ENCODE measurements at places on chromosomes 2 and 18.

DNA sequence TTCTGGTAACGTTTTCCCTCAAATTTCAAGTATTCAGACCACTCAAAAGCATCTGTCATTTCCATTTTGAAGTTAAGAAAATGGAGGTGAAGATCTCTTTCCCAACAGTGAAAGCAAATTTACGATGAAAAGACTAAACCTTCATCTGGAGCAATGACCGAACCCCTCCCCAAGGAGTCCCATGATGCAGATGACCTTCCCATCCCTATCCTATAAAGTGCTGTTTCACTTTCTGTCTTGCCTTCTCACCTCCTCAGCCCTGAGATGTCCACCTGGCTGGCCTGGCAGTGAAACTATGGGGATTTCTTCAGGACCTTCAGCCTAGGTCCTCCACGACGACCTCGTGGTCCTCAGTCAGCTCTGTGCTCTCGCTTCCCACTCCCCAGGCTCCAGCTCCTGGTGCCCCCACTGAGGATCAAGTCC, 925 bp upstream of the NPC1 start:
- DNase-seq, result no peak

DNA sequence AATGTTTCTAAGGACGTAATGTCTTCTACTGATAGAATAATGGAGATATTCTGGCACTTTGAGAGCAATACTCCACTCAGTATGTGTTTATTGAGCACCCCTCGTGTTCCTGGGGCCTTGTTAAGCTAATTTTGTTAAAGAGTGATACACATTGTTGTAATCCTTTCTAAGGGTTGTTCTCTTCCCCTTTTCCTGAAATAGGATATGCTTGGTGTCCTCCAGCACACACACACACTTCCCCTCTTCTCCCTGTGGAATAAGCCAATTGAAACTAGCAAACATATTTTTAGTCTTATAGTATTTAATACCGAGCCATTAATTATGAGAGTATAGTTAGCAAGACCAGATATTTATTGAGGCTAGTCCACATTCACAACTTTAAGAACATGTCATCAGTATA, 114.1 kb downstream of the CRIM1 start:
- DNase-seq, result no peak

- no peak for DNase-seq
These were observed 150.6 kb upstream of the RAB12 start for GRCh38 chr18:8458546-8459215.

- no peak for DNase-seq
These were observed 1.2 kb upstream of the IMPA2 start for GRCh38 chr18:11980163-11980493.

GRCh38 chr2:26363323-26363722, 16.7 kb upstream of the ADGRF3 start:
- no peak for DNase-seq

- DNase-seq, result no peak
These were observed 127.3 kb downstream of the HDAC4 start for GRCh38 chr2:239273280-239274234.

DNA sequence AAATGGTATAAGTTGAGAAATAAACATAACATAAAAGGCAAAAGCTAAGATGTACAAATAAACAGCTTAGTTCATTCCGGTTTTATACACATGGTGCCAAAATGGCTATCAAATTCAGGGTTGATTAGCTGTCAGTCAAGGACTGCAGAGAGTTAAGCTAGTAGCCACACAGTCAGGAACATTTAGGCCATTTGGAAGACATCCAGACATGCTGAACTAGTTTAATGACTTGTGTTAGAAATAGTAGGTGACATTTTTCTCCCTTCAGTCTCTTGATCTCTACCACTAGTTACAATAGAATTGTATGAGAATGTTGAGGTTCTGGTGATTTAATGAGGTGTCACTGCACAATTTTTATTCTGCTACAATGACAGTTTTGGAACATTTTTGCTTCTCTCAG, 394.4 kb upstream of the SPHKAP start:
- DNase-seq, result no peak

- peak; percentile 34 for DNase-seq
These were observed 43.7 kb downstream of the TGIF1 start for GRCh38 chr18:3493501-3494244.

GRCh38 chr18:34514238-34514637, 195.9 kb upstream of the DTNA start:
- no peak for DNase-seq

Data from NAMALWA (cell line).